Ureter (tissue), 1 donor: ENCODE measurements at places on chromosomes 16 and 17. TPM values are rescaled to one million over a fixed set of nuclear protein-coding genes. Genes with fewer than 3 reads are reported as not detected.

Gene NTN3
- not detected for total RNA-seq

Gene MMP15
- total RNA-seq: 15.4 TPM

Gene TMEM186
- 7.2 TPM for total RNA-seq

Gene KLHL36
- total RNA-seq: 55.9 TPM

Gene CASKIN1
- 0.05 TPM for total RNA-seq

Gene SETD1A
- total RNA-seq: 19.6 TPM
